T-helper 22 cell (primary cell): ENCODE measurements at places on chromosomes 5 and 9.
A peak's percentile ranks its signal among the peaks of the same experiment; 100 is the strongest.

- peak; percentile 33 for DNase-seq
These were observed 743 bp downstream of the NR3C1 start for GRCh38 chr5:143402553-143403333.

DNA sequence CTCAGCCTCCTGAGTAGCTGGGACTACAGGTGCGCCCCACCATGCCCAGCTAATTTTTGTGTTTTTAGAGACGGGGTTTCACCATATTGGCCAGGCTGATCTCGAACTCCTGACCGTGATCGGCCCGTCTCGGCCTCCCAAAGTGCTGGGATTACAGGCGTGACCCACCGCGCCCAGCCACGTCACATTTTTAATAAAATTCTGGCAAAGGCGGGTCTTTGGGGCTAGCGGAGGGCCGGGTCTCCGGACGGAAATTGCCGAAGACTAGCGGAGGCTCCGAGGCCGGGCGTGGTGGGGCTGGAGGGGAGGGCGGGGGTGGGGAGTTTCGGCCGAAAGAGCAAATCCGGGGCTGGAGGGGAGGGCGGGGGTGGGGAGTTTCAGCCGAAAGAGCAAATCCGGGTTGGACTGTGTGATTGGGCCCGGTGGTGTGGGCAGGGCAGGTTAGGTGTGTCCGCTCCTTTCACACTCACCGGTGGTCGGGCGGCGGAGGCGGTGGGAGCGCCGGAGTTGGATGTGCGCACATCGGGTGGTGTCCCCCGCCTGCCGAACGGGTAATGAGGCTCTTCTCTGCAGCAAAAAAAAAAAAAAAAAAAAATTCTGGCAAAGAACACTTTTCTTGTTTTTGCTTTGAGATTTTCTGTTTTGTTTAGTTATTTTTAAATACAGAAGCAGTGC, 27.1 kb downstream of the RUFY1 start:
- no peak for DNase-seq

DNA sequence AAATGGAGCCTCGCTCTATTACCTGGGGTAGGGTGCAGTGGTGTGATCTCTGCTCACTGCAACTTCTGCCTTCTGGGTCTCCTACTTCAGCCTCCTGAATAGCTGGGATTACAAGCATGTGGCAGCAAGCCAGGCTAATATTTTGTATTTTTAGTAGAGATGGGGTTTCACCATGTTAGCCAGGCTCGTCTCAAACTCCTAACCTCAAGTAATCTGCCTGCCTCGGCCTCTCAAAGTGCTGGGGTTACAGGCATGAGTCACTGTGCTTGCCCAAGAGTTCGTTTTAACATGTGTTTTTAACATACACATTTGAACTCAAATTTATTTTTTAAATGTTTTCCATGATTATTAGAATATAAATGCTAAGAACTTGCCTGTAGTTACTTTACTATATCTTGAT, 34.2 kb downstream of the MARCHF6 start:
- DNase-seq = no peak

- DNase-seq = no peak
These were observed 69.8 kb downstream of the HABP4 start for GRCh38 chr9:96519787-96520186.
